LHCN-M2 (cell line): ENCODE measurements at places on chromosomes 5 and 9.

DNA sequence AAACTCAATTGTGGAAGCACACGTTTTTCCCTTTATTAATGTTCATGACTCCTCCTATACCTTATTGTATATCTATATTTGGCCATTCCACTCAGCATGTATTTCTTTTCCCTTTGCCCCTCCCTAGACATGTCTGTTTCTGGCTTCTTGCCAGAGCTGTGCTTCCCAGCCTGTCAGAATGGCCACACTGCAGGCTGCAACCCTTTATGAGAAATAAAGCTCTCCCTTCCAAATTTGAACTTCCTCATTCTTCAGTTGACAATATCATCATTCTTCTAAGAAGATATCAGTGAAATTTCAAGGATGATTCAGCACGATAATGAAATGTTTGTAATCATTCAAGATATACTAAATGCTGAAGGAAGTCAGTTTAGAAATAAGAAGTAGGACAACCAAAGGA, 107.6 kb upstream of the PRSS3 start:
- DNase-seq: no peak

- no peak for DNase-seq
Observed at GRCh38 chr9:83505282-83505681, 32.9 kb downstream of the FRMD3 start.

DNA sequence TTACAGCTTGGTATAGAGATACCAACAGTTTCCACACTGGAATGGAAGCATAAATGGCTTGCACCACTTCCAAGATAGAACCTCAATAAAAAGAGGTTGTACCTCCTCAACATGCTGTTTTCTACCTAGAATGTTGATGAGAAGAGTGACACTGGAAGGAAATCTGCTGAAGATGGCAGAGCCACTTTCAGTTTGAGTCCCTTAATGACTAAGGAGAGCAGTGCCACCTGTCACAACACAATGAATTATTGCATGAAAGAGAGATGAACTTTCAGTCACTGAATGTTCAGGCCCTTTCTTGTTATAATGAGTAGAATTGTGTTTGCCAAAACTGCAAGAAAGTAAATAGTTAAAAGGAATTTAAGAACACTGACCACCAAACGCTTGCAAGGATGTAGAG, 958.5 kb downstream of the DTWD2 start:
- no peak for DNase-seq

DNA sequence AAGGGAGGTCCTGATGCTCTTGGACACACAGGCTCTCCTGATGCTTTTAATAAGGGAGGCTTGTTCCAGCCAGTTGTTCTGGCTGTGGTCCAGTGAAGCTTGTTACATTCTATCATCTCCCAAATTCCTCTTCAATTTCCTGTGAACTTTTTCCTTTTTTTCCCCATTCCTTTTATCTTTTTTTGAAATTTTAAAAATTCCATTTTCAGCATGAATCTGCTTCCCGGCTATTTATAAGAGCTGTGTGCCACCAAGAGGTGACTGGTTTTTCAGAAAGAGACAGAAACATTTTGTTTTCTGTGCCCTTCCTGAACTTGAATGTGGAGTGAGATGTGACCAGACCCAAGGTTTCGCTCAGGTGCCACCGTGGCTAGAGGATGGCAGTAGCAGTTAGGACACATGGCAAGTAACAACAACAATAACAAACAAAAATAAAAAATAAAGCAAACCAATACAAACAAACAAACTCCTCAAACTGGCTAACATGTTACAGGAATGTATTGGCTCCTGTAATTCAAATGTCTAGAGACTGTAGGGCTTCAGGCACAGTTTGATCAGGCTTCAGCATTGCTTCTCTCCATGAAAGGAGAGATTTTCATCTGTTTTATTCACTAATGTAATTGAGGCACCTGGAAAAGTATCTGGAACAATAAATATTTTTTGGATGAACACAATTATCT, 121.1 kb downstream of the BOD1 start:
- peak; percentile 80 for DNase-seq

GRCh38 chr9:26951794-26952193, 4.4 kb upstream of the IFT74 start:
- DNase-seq: no peak

- no peak for DNase-seq
Observed at GRCh38 chr5:2128686-2129355, 246.1 kb upstream of the IRX4 start.

- no peak for DNase-seq
Observed at GRCh38 chr9:136331556-136332481, 4.5 kb downstream of the GPSM1 start.

DNA sequence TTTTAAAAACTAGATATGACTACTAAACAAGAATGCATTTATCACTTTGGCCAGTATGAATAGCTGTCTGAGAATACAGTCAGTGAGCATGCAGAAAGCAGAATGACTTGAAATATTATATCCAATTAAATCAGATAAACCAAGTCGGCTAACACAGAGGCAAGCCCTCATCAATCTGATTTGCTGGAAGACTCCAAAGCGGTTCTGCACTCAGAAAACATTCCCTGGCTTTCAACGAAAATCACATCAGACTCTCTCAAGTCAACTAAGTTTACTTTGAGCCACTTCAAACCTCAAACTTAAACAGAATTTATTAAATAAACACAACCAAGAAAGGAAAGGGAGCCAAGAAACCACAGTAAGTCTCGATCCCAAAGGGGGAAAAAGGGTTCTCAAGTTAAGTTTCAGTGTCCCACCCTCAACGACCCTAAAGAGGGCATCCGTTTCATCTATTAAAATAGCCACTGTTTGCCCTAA, 1.4 kb downstream of the MYO10 start:
- no peak for DNase-seq
